Activated B cell treated with CpG ODN at 0.5 μM for 24 hours (primary cell): ENCODE measurements at places on chromosomes 4 and X.

DNA sequence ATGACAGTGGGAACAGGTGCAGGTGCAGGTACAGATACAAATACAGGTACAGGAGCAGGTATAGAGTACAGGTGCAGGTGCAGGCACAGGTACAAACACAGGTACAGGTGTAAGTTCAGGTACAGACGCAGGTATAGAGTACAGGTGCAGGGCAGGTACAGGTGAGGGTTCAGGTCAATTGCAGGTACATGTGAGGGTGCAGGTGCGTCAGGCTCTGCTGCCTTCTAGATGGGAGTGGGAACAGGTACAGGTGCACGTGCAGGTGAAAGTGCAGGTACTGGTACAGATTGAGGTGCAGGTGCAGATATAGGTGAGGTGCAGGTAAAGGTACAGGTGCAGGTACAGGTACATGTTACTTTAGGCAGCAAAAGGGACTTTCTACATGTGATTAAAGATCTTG lies 85.7 kb downstream of the CRLF2 start:
- no peak for DNase-seq

DNA sequence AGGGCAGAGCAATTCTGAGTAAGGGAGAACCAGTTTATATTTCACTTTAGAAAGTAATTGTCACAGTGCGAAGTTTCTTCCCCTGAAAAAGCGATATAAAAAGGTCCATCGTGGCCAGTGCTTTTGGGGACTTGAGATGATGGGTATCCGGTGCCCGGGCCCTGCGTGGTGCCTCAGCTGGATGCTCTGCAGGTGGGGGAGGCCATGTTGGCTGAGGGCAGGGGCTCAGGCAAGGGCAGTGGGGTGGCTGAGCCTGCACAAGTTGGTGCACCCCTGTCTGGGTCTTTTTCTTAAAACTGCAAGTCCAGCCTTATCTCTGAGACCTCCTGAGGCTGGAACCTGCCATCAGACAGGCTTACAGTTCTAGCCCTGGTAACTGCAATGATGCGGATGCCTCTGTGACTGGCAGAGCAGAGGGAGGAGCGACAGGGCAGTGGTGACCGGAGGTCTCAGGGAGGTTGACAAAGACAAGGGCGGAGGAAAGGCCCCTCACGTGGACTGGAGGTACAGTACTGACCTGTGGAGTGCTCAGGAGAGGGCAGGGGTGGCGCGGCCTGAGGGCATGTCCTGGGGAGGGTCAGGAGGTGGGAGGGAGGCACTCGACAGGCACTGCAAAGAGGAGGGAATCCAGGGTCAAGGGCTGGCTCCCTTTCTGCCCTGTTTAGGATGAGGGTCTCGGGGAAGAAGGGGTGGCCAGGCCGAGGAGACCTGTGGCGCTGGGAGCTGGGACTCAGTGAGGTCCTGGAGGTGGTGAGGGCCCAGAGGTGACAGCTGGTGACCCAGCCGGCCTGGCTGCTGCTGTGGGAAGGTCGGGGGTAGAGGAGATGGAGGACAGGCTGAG lies 1.8 kb downstream of the RGS12 start:
- no peak for DNase-seq

- no peak for DNase-seq
Observed at GRCh38 chr4:47717188-47717587, 120.7 kb downstream of the CORIN start.

DNA sequence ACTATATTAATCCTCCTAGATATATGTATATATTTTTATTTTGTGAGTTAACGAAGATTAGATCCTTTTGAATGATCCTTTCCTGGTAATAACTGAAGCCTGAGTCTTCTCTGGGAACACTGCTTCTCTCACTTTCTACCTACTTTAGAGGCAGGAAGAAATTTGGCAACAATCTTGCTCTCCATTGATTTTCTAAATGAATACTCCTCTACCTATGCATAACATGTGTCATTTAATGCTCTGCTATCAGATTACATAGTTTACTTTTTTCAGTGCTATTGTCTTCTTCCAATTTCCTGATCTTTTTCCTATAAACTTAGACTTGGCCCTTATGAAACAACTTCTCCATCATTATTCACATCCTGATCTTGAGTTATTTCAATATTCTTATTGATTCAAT lies 60.4 kb upstream of the PDHA2 start:
- DNase-seq, result no peak

DNA sequence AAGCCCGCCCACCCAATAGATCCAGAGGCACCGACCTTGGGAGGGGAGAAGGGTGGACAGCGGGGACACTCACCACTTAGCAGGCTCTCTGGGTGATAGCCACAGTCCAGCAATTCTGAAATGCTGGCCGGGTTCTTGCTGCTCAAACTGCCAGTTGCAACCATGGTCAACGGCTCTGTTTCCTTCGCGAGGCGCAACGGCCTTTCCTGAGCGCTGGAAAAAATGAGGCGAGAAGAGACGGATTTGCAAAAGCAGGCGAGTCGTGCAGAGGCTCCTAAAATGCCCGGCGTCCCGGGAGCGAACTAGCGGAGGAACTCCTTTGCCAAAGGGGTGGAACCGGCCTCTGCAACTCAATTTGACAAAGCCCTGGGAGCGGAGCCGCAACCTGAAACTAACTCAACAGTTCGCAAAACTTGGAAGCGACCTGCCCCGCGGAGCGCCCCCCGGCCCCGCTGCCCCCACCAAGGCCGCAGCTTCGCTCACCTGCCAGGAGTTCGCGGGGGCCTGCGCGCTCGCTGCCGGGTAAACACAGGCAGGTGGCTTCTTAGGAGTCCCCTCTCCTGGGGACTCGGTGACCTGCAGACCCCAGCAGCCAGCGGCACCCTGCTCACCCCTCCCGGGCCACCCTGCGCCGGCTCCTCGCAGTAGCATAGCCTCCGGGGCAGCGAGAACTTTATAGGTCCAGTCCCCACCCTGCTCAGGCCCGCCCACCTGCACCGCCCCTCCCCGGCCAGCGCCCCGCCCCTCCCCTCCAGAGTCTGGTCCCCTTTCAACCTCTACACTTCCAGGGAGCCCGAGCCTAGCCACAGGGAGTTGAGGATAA lies at the start of gene DDIT4L:
Gene DDIT4L, minus strand, starts transcription at position 649 of the 823 bp plus-strand sequence. Its CDS starts 485 bp downstream, at position 164.
- DNase-seq, result no peak

GRCh38 chrX:121902463-121902862 lies 855.1 kb downstream of the GLUD2 start:
- DNase-seq, result no peak

DNA sequence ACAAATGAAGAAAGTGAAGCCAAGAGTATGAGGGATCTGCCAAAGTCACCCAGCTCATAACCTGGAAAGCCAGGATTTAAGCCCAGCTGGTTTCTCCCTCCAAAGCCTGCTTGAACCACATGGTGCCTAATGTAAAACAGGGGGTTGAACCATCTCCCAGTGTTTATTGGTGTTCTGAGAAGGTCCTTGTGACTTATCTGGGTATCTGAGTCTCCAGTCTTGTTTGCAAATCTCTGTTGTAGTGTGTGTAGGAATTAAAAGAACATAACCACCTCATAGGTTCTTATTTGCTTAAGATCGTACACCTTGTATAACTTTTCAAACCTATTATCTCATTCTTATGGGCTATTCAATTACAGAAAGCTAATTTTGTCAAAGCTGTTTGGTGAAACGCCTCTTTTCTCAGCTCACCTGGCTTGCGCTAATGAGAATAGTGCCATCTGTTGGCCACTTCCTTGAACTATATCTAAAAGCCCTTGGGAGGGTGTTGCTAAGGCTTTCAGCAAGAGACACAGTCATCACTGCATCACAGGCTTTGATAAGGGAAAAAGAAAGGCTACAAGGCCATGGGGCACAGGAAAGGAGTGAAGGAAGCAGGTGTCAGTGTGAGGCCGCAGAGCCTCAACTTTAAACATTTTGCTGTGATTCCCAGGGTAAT lies 34.0 kb downstream of the ETDB start:
- no peak for DNase-seq

GRCh38 chr4:155530857-155531256 lies 135.8 kb upstream of the GUCY1A1 start:
- no peak for DNase-seq

- DNase-seq, result no peak
Observed at GRCh38 chr4:34309383-34309906, 1934.9 kb downstream of the ARAP2 start.

DNA sequence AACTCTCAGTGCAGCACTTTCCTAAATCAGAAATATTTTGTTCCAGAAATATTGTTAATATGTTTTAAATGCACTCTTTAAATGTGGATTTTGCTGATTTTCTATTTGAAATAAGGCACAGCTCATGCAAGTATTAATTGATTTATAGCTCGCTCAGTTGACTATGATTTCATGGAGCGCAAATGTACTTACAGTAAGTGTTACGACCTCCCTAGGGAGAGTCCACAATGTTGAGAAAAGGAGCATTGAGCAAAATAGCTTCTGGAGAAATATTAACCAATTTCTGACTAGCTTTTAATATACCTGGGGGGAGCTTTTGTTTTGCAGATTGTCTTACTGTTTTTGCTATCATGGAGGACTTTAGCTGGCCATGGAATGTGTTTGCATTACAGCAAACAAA lies 1687.5 kb downstream of the STIM2 start:
- DNase-seq, result no peak

DNA sequence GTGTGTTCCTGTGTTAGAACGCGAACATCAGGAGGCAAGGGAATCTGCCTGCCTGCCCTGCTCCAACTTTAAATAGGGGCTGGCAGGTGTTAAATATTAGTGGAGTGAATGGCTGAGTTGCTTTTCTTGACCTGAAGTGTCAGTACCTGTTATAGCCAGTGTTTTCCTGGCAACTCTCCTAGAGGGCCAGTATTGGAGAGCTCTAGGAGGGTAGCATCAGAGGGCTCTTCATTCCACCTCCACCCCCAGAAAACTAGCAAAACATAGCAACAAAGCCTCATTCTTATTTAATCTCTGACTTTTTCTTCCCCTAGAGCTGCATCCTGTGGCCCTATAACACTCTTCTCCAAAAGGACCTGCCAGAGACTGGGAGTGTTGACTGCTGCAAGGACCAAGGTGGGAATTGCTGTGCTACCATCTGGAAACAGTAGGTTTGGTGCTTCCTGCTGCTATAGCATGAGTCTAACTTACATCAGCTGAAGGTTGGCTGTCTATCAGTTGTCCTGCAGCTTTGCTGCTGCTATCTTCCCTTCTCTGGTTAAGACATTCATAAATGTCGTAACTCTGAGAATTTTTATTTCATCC lies 33.5 kb downstream of the SGMS2 start:
- no peak for DNase-seq

DNA sequence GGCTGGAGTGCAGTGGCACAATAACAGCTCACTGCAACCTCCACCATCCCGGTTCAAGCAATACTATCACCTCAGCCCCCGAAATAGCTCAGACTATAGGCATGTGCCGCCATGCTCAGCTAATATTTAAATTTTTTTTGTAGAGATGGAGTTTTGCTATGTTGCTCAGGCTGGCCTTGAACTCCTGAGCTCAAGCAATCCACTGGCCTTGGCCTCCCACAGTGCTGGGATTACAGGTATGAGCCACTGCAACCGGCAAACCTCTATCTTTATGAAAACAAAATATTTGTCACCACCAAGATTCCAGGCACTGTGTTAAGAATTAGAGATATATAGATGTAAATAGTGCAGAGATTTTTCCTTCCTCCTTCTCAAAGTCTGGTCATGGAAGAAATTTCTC lies 232.5 kb downstream of the ANKRD50 start:
- DNase-seq, result no peak

DNA sequence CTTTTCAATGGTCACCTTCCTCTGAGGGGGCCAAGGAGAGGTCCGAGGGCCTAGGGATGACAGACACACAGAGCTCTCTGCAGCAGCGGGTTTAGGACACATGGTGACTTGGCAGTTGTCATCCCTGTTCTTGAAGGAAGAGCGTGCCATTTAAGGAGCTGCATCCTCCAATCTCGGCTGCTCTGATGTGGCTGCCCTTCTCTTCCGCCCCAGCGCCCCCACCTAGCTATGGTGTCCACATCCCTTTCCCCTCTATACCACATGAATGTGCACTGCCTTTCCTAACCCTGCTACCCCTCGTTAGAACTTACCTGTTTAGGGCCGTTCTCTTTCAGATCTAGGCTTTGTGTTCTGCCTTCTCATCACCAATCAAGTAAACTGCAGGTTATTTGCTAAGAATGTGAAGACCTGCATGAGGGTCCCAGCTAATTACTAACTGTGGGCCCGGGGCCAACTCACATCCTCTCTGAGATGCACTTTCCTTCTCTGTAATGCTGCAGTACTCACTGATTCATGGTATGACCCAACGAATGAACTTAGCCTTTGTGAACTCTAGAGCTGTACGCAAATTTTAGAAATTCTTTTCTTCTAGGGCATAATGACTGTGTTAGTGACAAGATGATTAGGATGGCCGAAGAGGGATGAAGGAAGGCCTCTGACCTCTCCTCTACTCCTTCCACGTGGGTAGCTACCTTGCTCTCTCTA lies 38.2 kb downstream of the CHST7 start:
- DNase-seq, result no peak

GRCh38 chrX:1167466-1167865 lies 45.0 kb downstream of the CRLF2 start:
- no peak for DNase-seq

DNA sequence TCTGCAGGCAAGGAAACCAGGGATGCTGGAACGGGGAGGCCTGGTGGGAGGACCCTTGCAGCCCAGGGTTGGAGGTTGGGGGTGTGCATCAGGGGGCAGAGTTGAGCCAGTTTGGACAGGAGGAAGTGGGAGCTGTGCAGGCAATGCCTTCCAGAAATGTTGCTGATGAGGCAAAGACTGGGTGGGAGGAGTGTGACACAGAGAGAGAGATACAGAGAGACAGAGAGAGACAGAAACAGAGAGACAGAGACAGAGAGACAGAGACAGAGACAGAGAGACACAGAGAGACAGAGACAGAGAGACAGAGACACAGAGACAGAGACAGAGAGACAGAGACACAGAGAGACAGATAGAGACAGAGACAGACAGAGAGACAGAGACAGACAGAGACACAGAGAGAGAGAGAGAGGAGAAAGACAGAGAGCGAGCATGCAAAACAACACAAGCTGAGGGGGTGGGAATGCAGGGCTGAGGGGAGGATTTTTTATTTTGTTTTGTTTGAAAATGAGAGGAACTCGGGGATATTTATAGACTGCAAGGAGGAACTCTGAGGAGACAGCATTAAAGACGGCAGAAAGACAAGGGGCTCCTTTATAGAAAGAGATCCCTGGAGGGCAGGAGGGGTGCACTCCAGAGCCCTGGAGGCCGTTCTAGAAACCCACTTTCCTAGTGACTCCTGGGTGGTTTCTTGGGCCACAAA lies 1.9 kb upstream of the HAUS3 start:
- DNase-seq, result no peak

- DNase-seq, result no peak
Observed at GRCh38 chr4:127783026-127783769, 1.1 kb downstream of the HSPA4L start.

DNA sequence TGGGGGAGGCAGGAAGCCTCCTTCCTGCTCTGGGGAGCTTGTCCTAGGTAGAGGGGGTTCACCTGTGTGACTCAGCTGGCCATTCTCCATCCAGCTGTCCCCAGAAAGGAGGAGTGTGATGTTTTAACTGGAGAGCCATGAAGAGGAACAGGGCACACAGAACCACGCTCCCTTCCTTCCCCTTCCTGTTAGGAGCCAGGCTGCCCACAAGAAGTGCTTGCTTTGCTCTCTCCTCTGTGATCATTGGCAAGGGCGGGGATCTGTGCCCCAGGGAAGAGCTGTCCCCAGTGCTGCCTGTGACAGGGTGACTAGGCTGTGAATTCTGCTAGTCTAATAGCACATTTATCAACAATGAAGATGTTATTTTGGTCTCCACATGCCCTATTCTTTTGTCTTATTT lies 169.6 kb upstream of the GATB start:
- no peak for DNase-seq
